ENCODE measurements at places on chromosomes 2 and 18. TPM values are rescaled to one million over a fixed set of nuclear protein-coding genes. Genes with fewer than 3 reads are reported as not detected.

The GNAL gene
- 1.3 TPM for total RNA-seq

The PRSS56 gene
- total RNA-seq, result not detected

The RGPD4 gene
- not detected for total RNA-seq

The C2orf69 gene
- 6.9 TPM for total RNA-seq

The AQP12B gene
- total RNA-seq, result not detected

The RAD51AP2 gene
- total RNA-seq, result 0.30 TPM

The RASGRP3 gene
- 3.8 TPM for total RNA-seq

The MOGAT1 gene
- total RNA-seq, result 10.2 TPM

The CYP26B1 gene
- total RNA-seq, result 4.4 TPM

The SPHKAP gene
- not detected for total RNA-seq

The CHRNA1 gene
- not detected for total RNA-seq

The ARHGAP25 gene
- 4.7 TPM for total RNA-seq

The NYAP2 gene
- not detected for total RNA-seq

The KCNG2 gene
- total RNA-seq, result not detected

The ST6GAL2 gene
- total RNA-seq, result 0.81 TPM

The RNF125 gene
- total RNA-seq, result 9.0 TPM

The UGT1A4 gene
- total RNA-seq, result 454 TPM

The CLASP1 gene
- total RNA-seq, result 28.3 TPM

The UPP2 gene
- total RNA-seq, result 0.91 TPM

The ATP6V1B1 gene
- total RNA-seq, result not detected

The SLC25A52 gene
- total RNA-seq, result not detected

The TM4SF20 gene
- not detected for total RNA-seq

The CNGA3 gene
- total RNA-seq, result not detected

The LRATD1 gene
- 1.6 TPM for total RNA-seq

The AQP12A gene
- not detected for total RNA-seq

The IL18RAP gene
- 0.45 TPM for total RNA-seq

The ATOH8 gene
- 28.0 TPM for total RNA-seq
